Motor neuron (in vitro differentiated cells): ENCODE measurements at places on chromosomes 1 and 21.
A peak's percentile ranks its signal among the peaks of the same experiment; 100 is the strongest.

GRCh38 chr21:24509131-24509530, 1098.2 kb downstream of the MRPL39 start:
- ATAC-seq: no peak

DNA sequence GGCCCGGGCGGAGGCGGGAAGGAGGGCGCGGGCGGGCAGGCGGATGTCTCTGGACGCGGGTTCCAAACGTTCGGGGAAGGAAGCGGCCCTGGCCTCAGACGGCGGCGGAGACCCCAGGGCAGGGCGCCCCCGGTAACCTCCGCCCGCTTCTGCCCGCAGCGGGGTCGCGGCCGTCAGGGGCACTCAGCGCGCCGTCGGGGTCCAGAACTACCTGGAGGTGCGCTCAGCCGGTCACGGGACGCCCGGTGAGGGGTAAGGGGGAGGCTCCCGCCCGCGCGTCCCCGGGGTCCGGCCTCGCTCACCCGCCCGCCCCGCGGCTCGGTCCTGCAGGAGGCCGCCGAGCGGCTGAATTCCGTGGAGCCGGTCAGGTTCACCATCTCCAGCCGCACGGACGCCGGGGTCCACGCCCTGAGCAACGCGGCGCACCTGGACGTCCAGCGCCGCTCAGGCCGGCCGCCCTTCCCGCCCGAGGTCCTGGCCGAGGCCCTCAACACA, 406 bp downstream of the PUSL1 start:
- no peak for ATAC-seq

DNA sequence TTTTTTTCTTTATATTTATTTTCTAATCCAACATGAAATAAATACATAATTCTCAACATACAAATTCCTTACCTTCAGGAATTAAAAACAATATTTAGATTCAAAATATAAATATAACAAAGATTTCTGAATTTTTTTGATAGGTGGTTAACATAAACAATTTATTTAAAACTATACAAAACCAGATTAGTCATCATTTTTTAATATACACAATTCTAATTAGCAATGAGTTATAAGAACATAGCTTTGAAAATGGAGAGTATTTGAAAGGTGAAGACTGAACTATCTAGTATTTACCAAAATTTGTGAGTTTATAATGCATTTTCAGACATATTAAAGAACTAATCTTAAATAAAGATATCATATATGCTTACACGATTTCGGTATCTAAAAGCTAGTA, 37.5 kb downstream of the TPR start:
- no peak for ATAC-seq

GRCh38 chr1:211935448-211935970, 99.8 kb downstream of the INTS7 start:
- ATAC-seq: peak; percentile 38

- no peak for ATAC-seq
These were observed 19.1 kb downstream of the CD101 start for GRCh38 chr1:117020526-117021156.

DNA sequence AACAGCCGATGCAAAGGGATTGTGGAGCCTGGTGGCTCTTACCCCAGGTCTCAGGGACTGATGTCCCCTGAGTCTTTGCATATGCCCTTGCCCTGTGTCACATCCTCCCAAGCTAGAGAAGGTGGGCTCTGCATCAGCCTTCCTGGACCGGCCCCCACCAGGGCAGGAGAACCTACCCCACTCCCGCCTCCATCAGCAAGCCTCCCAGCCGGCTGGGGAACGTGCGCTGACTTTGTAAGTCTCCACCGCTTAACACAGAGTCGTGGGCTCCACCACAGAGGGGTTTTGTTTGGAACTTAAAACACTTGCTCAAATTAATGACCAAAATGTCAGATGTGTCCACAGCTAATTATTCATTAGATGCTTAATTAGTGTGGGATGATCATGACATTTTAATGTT, 255.2 kb upstream of the VAMP3 start:
- ATAC-seq: peak; percentile 34

GRCh38 chr1:100879422-100879821, 15.2 kb downstream of the EXTL2 start:
- ATAC-seq: no peak

- peak; percentile 80 for ATAC-seq
These were observed 12.6 kb downstream of the PYCR2 start for GRCh38 chr1:225911191-225912130.

DNA sequence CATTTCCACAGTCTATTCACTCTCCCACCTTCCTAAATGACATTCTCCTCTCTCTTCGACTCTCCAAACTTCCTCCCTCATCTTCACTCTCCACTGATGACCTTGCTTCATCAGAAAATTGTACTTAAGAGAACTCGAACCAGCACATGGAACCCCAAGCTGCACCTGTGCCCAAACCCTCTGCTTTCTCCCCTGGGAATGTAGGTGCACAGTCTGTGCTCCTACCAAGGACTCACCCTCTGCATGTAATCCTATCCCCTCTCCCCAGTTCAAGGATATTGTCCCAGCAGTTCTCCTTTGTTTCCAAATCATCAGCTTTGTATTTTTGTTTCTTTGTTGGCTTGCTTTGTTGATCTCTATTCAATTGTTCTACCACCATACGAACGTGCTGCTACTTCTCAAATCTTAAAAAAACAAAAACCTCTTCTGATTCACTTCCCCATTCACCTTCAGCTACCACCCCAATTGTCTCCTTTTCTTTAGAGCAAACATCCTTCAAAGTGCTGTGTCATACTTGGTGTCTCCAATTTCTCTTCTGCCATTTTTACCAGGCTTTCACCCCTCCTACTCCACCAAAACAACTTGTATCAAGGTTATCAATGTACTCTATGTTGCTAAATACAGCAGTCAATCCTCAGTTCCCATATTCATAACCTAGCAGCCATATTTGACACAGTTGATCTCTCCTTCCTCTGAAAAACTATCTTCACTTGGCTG, 26.8 kb downstream of the RAB3B start:
- no peak for ATAC-seq
